Activated T-helper 2 cell treated with anti-CD3 and anti-CD28 coated beads, Interferon-gamma antibody, Interleukin-2, Interleukin-4, amounts not matched to agents 10 μg/mL and 5 μg/mL and 100 μg/mL, durations not matched to agents 14 hours and 24 hours and 36 hours (primary cell): ENCODE measurements at places on chromosomes 2 and 18. TPM values are rescaled to one million over a fixed set of nuclear protein-coding genes. Genes with fewer than 3 reads are reported as not detected.

DNA sequence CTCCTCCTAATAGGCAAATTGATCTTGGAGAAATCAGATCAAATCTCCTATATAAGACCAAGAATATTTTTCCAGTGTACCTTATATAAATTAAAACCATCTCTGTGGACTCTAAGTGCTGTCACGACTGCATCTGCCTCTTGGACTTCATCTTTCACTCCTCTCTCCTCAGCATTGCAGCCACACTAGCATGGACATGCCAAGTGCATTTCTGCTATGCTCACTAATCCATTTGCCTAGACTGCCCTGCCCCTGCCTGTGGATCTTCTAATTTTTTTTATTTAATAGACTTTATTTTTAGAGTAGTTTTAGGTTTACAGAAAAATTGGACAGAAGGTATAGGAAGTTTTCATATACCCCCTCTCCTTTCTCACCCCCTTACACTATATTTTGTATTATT lies 146.7 kb upstream of the VWC2L start:
- DNase-seq: no peak

KCNG2 gene
- not detected in 2 replicates for total RNA-seq

DNA sequence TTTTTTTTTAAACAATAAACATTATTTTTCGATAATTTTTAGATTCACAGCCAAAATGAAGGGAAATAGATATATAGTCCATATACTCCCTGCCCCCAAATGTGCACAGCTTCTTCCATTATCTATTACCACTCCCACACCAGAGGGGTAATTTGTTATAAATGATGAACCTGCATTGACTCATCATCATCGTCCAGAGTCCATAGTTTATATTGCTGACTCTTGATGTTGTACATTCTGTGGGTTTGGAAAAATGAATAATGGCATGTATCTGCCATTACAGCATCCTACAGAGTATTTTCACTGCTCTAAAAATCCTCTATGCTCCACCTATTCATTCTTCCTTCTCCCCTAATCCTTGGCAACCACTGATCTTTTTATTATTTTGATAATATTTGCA lies 121.5 kb downstream of the LTBP1 start:
- no peak for DNase-seq

GRCh38 chr2:227010433-227010832 lies 153.6 kb downstream of the COL4A4 start:
- DNase-seq: no peak

EFR3B gene
- total RNA-seq: 0.34 and 0.46 TPM in 2 replicates

DNA sequence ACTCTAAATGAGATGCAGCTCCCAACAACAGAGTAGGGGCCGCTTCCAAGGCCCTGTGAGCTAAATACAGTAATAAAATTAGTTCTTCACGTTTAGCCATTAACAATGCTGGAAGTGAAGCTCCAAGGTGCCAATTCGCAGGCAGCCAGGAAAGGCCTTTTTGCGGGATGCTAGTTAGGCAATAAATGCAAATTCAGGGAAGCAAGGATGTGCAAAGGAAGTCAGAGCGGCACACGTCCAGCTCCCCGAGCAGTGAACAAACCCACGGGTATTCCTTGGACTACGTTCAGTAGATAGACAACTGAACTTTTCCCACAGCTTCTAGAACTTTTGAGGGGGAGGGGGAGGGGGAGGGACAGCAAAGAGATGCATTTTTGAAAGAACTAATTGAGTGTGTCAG lies 6.9 kb downstream of the ZNF516 start:
- DNase-seq: no peak

DNA sequence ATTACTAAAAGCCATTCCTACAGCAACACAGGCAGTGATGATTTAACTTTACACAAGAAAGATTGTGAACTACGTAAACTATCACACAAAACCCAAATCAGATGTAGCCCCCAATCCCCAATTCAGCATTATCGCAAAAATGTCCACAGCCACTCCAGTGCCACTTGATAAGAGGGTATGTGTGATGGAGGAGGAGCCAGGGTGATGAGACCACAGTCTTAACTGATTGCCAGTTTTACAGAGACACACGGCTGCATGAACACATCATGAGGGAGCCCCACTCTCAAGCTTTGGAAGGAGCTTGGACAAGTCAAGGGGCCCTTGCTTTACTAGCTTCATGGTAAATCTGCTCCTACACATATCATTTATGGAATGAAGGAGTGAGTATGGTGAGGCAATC lies 116.0 kb downstream of the FAM161A start:
- DNase-seq: no peak

- DNase-seq: no peak
Observed at GRCh38 chr2:72011791-72012190, 135.9 kb downstream of the CYP26B1 start.

FNDC4 gene
- total RNA-seq: 0.18 and 0.30 TPM in 2 replicates

GRCh38 chr2:96955762-96956161 lies 30.6 kb downstream of the FAM178B start:
- DNase-seq: no peak

- DNase-seq: no peak
Observed at GRCh38 chr2:12059616-12060441, 313.4 kb downstream of the LPIN1 start.

- peak; percentile 16 for DNase-seq
Observed at GRCh38 chr18:54222922-54223567, 1.4 kb downstream of the MBD2 start.

CMPK2 gene
- total RNA-seq: 2.8 and 2.9 TPM in 2 replicates

DNA sequence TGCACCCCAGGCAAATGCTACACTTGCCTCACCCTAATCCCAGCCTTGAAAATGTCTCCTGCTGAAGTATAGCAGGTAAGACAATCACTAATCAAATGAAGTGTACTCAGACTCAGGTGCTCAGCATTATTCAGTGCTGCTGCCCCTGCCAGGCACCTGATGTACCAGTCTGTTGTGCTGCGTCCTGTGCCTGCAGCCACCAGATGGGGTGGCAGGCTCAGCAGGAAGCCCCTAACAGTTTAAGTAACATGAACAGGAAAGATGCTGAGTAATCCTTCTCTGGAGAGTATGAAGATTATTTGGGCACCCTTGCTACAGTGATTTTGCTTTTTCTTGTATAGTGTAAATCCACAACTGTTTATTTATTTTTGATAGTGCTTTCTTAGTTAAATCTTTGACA lies 69.1 kb downstream of the TACR1 start:
- no peak for DNase-seq

SERPINB12 gene
- not detected in 2 replicates for total RNA-seq

GRCh38 chr2:171522788-171523087 lies 464 bp downstream of the CYBRD1 start:
- peak; percentile 10 for DNase-seq

AKAIN1 gene
- total RNA-seq: not detected in 2 replicates

DNA sequence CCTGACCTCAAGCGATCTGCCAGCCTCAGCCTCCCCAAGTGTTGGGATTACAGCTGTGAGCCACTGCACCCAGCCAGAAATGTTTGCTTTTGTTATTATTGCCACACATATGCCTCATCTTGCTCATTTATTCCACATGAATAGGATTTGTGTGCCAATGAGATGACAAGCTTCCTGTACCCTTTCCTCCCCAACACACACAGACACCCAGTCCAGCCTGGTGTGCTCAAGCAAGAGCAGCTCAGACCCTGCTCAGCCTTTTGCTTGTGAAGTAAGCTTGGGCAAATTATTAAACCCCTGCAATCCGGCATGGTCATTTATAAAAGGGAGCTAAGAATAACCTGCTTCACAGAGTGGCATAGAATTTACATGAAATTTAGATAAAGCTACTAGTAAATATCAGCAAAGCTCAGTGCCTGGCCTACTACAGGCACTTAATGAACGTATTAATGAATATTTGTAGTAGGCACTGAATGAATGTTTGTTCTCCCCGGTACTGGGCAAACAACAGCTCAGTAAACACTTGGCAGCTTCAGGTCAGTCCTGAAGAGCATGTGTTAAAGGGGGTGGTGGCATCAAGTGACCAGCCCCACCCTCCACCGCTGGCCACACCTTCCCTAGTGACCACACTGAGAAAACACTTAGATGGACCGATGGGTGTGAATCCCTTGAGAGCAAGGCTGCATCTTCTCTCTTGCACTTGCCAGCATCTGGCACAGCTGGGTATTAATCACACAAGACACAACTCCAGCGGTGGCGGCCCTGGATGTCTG lies 280.2 kb downstream of the SRBD1 start:
- no peak for DNase-seq

- no peak for DNase-seq
Observed at GRCh38 chr2:3522961-3523421, 3.7 kb upstream of the ADI1 start.

LHCGR gene
- not detected in 2 replicates for total RNA-seq

CLEC4F gene
- total RNA-seq: 0.11 TPM in 1 of 2 replicates, not detected in the other

DNA sequence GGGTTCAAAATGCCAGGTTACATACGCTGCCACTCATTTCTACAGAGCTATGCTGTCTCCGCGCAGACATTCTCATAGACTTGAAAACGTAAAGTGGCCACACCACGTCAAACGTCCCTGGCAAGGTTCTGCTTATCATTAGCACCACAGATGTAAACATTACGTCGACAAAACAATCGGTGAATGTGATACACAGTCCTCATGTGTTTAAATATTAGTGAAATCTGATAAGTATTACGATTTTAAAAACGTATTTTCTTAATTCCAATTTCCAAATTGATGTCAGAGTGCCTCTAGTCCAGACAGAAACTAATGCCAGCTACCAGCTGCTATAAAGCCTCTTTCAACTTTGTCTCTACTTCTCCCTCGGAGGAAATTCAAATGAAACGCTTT lies 1.2 kb downstream of the STK17B start:
- DNase-seq: no peak

CNTNAP5 gene
- total RNA-seq: not detected in 2 replicates
